ENCODE measurements at places on chromosomes 6 and 20.

- DNase-seq, result no peak
These were observed 46.6 kb downstream of the MOXD1 start for GRCh38 chr6:132354517-132355167.

DNA sequence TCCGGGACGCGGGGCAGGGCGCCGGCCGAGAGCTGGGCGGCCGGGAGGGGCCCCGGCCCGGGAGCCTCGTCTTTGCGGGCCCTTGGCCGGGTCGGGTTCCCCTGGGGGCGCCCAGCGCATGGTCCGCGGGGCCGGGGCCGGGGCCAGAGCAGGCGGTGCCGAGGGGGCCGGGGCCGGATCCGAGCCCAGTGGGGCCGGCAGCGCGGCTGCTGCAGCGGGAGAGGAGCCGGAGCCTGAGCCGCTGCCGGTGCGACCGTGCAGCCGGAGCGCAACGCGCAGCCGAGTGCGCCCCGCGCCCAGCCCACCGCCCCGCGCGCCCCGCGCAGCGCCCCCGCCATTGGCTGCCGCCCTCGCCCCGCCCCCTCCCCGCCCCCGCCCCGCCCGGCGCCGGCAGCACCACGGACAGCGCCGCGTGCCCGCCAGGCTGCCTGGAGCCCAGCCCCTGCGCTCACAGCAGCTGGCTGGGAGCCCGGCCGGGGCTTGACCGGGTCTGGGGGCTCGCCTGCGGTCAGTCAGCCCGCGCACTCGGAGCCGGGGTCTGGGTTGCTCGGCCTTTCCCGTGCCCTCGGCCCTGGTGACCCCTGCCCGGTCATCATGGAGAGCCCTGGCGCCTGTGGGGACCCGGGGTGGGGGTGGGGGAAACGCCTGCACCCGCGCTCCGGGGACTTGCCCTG is at the start of gene HRH3:
Gene HRH3 (minus strand): TSS at position 287 of the 674 bp plus-strand sequence. CDS start 308 bp downstream, outside the sequence.
- peak; percentile 97 for DNase-seq

DNA sequence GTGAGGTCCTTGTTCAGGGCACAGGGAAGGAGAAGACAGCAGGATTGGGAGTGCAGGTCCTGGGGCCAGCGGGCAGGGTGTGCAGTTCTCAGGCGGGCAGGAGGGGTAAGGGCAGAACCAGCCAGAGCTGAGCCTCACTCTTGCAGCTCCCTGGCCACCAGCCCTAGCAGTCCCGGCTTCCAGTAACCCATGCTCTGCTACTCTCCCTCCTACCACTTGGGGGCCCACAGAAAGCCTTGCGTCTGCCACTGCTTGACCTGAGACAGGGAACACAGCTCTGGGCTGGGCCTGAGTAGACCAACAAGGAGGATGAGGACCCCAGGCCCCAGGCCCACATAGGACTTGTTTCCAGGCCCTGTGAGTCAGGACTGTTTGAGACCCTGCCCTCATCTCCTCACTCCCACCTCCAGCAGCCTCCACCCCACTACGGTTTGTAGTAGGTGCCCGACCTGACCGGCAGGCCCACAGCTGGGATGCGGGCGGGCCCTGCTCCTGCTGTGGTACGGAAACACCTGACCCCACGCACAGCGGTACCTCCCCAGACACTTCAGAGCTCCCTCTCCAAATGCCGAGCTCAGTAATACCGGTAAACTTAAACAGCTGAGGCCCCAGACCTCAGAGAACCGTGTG is 39.2 kb downstream of the KCNK5 start:
- peak; percentile 42 for DNase-seq

DNA sequence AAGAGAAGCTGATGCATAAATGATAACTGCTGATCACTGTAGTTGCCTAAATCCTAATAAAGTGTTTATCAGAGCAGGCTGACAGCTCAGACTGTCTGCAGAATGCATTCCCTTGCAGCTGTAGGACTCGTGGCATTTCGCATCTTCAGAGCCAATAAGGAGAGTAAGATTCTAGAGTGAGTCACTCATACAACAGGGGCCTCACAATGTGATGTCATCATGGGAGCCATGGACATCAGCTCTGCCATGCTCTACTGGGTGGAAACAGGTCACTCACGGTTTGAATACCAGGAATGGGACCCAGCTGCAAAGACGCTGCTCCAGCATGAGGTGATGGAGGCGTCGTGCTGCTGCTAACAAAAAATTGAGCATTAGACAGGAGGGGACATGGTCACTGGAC is 7.4 kb downstream of the FAM209B start:
- DNase-seq, result no peak

GRCh38 chr6:90286884-90287488 is 9.7 kb downstream of the BACH2 start:
- peak; percentile 26 for DNase-seq

DNA sequence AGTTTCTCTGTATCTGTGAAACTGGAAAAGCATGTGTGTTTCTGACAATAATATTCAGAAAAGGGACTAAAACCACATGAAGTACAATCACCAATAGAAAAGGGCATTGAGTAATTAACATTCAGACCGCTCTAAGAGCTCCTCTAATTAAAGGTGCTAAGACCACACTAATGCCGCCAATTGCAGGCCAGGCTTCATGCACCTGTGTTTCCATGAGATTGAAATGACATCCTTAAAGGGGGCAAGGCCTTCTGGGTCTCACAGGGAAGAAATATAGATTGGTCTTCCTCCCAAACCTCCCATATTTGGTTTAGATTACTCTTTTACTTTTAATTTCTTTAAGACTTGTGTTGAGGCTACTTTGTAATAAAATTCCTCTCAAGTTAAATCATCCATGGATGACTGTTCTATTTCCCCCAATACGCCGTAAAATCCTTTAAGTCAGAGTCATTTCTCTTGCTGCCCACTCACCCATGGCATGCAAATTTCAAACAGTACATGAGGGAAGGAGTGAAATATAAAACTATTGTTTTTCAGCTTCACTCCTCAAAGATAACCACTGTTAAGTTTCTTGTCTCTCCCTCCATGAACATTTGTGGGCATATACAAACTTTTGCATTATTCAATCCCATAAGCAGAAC is 110.6 kb downstream of the UBE3D start:
- DNase-seq, result no peak

GRCh38 chr6:134253681-134254080 is 64.2 kb downstream of the SGK1 start:
- DNase-seq, result no peak

GRCh38 chr6:138970856-138971425 is 17.1 kb downstream of the REPS1 start:
- DNase-seq, result no peak

GRCh38 chr6:27133281-27134227 is 113.9 kb upstream of the PRSS16 start:
- no peak for DNase-seq

DNA sequence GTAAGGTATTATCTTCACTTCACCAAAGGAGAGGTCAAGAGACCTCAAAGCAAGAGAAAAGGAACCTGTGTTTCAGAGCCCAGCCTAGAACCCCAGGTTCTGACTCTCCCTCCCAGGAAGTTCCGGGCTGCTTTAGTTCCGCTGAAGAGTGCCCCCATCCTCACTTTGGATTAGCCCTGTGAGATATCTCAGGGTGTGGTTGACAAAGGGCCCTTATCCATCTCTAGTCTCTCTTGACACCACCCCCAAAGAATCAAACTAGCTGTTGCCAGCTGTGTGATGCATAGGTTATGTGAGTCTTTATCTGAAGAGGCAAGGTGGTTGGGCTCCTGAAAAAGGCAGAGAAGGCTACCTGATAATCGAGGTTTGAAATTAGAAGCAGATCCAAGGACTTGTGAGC is 20.6 kb downstream of the BRPF3 start:
- no peak for DNase-seq

GRCh38 chr6:135086414-135086764 is 31.8 kb upstream of the HBS1L start:
- no peak for DNase-seq

DNA sequence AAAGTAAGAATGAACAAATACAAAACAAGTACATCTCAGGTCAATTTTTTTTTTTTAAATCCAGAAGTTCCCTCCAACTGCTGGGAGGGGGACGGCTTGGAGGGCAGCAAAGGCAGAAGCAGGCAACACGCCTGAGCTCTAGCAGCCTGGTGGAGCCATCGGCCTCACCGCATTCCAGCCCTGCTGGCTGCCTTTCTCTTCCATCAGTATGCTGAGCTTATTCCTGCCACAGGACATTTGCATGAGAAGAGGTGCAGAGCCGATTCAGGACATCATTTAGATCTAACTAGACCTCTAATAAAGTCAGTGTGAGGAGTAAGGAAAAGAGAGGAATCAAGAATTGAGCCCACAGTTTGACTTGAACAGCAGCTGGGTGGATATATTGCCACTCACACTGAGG is 318.8 kb downstream of the ZFAND3 start:
- DNase-seq, result no peak

Measured in 8988T (cell line).